ENCODE measurements at places on chromosomes 2 and 18.

GRCh38 chr18:39162013-39162827 lies 1596.6 kb upstream of the CELF4 start:
- no peak for DNase-seq

DNA sequence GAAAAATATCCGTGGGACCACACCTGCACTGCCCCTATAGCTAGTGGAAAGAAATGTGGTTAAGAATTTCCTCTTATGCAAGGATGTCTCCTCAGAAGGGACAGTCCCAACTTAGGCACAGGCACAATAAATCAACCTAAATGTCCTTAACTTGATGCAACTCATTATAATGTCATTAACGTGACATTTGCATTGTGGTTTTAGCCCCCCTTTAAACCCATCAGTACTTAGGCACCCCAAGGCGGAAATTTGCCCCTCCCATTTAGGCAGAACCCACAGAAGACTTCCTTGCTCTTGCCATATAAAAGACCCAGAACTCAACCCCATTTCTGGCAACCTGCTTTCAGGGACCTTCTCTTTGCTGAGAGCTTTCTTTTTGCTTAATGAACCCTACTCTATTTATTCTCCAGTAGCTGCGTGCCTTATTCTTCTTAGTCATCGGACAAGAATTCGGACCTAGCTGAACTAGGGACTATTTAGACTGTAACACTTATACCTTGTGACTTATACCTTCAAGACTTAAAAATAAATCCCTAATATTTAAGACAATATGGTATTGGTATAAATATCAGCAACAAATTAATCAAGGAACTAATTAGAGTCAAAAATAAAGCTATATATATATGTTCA lies 1281.6 kb upstream of the TMEFF2 start:
- DNase-seq: no peak

DNA sequence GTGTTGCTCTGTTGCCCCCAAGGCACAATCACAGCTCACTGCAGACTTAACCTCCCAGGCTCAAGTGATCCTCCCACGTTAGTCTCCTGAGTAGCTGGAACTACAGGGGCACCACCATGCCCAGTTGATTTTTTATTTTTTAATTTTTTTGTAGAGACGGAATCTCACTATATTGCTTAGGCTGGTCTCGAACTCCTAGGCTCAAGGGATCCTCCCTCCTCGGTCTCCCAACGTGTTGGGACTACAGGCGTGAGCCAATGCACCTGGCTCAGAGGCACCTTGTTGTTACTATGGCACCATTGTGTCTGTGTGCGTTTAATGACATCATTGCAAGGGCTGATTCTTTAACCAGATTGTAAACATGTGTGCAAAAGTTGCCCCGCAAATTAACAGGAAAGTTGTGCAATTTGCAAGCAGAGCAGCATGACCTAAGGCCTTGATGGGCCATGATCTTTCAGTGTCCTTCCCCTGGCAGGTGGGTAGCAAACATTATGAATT lies 22.6 kb downstream of the TCF23 start:
- no peak for DNase-seq

- no peak for DNase-seq
These were observed 284.7 kb downstream of the CMPK2 start for GRCh38 chr2:6580982-6581381.

DNA sequence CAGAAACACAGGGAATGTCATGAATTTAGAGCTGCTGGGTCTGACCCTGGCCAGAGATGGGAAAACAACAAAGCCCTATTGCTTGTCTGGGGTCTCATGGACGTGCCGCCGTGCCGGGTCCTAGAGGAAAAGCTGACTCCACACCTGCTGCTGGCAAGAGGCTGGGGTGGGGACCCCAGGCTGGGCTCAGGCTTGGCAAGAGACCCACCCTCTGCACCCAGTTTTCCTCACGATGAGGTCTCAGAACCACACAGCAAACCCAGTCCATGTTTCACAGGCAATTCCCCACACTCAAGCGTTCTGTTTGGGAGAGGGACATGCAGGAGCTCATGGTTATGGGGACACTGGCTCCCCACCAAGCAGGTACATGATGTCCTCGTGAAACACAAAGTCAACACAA lies 367.3 kb upstream of the SALL3 start:
- no peak for DNase-seq

GRCh38 chr2:164843346-164843911 lies 1.8 kb upstream of the COBLL1 start:
- DNase-seq: no peak

DNA sequence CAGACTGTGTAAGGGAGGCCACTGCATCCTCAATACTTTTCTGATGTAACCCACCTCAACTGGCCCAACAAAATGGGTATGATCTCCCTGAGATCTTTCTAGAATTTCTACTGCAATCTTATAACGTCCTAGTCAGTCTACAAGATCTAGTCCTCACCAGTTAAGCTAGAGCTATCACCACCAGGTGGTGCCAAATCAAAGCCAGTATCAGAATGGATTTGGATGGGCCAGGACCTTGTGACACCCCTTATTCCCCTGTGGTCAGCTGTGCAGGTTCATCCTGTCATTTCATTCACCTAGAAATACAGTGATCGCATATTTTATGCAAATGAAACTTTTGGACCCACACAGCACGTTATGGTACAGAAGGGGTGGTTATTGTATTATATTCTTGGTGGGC lies 90.3 kb downstream of the OLA1 start:
- no peak for DNase-seq

GRCh38 chr2:165402162-165402561 lies 67.3 kb upstream of the CSRNP3 start:
- no peak for DNase-seq

DNA sequence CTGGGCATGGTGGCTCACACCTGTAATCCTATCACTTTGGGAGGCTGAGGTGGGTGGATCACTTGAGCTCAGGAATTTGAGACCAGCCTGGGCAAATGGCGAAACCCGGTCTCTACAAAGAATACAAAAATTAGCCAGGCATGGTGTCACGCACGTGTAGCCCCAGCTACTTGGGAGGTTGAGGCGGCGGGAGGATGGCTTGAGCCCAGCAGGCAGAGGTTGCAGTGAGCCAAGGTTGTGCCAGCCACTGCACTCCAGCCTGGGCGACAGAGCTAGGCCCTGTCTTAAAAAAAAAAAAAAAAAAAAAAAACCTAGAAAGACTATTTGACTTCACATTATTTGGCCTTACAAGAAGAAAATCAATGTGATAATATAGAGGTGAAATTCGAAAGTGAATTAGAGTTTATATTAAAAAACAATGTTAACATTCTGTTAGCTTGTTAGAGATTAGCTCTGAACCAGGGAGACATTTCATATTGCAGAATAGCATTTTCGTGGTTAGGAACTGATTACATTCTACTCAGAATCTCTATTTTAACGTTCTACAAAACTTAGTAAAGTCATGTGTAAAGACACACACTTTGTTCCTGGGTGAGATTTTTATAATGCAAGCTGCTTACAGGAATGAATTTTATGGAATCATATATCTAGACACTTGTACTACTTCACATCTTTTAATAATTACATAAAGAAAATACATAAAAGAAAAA lies 120.5 kb downstream of the THADA start:
- DNase-seq: no peak

DNA sequence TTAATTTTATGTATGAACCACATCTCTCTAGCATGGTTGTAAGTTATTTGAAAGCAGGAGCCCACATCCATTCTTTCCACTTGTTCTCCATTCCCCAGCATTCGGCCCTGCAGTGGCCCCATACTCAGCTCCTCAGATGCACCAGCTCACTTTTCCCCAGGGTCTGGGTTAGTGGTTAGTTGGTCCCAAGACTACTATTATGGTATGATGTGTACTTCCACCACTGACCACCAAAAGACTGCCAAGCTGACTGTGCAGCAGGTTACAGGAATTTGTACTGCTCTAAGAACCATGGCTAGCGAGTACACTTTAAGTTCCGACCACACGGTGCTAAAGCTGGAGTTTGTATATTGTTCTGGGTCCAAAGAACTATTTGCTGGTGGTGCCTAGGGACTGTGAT lies 413.6 kb upstream of the TCF4 start:
- DNase-seq: no peak

GRCh38 chr2:185181901-185182300 lies 556.7 kb upstream of the FSIP2 start:
- no peak for DNase-seq

- no peak for DNase-seq
These were observed 327.2 kb upstream of the PKDCC start for GRCh38 chr2:41720331-41721251.

DNA sequence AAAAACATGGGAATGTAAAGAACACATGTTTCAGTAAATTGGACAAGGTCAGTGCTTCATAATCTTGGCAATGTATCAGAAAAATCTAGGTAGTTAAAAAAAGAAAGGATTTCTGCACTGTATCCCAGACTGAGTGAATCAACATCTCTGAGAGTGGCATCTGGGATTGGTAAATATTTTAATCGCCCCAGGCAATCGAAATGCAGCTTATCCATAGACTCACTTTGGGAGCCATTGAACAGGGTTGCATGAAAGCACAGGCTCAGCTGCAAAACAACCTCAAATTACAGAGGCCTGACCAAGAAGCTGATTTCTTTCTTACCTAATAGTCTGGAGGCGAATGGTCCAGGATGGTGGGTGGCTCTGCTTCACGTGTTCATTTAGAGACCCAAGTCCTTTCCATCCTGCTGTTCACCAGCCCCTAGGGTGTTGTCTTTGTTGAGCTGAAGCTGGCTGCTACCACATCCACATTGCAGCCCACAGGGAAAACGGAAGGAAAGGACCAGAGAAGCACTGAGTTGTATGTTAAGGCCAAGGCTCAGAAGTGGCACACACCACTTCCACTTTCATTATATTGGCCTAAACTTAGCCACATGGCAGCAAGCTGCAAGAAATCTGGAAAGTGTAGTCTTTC lies 59.0 kb downstream of the MOGAT1 start:
- no peak for DNase-seq

DNA sequence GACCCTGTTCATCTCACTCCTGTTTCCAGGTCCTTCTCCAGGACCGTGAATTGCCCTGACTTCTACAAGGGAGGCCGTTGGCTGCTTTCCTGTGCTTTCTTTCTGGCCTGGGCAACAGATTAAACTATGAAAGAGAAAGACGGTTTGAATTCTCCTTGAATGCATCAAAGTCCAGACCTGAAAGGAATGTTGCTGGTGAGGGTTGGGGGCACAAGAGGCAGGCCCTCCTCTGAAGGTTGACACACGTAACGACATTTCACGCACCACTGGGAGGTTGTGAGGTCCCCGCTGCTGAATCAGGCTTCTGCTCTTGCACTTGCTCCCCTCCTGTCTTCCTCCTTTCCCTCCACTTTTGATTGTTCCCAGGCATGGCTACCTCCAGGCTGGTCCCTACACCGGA lies 141.9 kb downstream of the CYRIA start:
- no peak for DNase-seq

DNA sequence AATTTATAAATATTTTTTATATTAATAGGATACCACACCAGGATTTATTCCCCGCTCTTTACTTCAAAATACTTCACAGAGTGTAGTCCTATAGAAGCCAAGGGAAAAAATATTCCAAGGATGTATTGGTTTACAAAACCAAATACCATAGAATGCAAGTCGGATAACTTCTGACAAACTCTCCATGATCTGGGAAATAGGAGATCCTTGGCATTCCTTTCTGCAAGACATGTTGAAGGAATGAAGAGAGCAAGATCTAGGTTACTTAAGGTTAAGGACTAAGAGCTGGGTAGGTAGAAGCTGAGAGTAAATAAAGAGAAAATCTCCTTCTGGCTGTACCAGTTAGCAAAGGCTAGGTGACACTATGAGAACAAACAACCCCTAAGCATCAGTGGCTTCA lies 141.2 kb downstream of the LRATD1 start:
- DNase-seq: no peak

All from activated CD4-positive, alpha-beta T cell treated with anti-CD3 and anti-CD28 coated beads for 1 hour (primary cell).